ENCODE measurements at places on chromosomes 11 and 22.

GRCh38 chr22:40665312-40665711 is 14.0 kb upstream of the MCHR1 start:
- DNase-seq: no peak

DNA sequence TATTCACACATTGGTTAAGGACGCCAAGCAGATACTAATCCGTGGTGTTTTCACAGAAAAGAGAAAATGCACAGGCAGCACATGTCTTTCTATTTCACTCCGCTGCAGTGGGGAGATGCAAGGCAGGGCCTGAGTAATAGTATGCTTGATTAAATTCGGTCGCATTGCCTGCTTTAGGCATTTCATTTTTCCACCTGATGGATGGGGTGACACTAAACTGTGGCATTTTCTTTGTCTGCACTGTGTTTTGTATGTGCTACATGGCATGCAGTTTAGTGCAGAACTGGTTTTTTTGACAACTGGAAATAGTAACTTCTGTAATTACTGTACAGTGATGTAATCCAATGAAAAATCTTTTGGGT is 94.9 kb downstream of the SLC17A6 start:
- no peak for DNase-seq

DNA sequence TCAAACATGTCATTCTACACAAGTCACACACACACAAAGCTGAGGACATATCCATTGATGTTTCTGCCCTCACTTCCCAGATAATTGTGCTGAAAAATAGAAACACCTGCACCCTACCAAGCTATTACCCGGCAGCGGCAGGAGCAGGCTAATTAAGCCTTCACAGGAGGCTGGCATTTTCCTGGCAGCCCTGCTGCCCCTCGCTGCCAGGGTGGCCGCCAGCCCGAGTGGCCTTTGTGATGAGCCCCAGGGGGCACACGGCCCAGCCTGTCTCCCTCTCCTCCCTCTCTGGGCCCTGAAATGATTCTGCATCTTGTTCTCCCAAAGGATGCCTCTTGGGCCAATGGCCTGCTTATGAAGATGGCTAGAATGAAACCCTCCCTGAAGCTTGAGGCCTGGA is 76.2 kb upstream of the TP53I11 start:
- DNase-seq: no peak

DNA sequence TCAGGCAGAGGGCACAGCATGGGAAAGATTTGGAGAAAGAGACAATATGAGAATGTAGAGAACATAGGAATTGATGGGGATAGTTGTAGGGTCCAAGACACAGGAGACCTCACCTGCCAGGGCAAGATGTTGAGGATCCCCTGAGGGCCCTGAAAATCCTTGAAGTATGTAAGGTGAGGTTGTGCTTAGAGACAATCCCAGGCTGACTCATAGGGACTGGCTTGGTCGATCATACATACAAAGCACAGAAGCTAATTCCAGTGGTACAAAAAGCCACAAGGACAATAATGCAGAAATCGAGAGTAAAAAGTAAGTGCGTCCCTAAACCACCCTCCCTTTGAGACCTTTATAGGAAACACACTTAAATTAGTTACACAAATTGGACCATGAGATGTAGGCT is 468.2 kb downstream of the MIAT start:
- no peak for DNase-seq

GRCh38 chr11:61716478-61717285 is 35.8 kb upstream of the MYRF start:
- no peak for DNase-seq

DNA sequence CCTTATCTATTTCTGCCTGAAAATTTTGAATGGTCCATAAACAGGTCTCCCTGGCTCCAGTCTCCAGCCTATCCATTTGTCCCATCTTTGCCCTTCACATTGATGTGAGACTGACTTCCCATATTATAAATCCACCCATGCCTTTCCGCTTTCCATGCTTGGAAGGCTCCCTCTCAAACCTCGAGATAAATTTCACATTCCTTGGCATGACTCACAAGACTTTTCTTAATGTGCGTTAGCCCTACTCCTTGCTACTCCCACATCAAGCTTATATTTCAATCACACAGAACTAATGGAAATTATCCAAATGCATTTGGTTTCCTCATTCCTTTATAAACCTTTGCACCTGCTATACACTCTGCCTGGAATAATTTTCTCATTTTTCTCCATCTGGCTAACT is 163.7 kb upstream of the NTM start:
- DNase-seq: no peak

- no peak for DNase-seq
Observed at GRCh38 chr22:40889116-40889515, 27.2 kb upstream of the DNAJB7 start.

DNA sequence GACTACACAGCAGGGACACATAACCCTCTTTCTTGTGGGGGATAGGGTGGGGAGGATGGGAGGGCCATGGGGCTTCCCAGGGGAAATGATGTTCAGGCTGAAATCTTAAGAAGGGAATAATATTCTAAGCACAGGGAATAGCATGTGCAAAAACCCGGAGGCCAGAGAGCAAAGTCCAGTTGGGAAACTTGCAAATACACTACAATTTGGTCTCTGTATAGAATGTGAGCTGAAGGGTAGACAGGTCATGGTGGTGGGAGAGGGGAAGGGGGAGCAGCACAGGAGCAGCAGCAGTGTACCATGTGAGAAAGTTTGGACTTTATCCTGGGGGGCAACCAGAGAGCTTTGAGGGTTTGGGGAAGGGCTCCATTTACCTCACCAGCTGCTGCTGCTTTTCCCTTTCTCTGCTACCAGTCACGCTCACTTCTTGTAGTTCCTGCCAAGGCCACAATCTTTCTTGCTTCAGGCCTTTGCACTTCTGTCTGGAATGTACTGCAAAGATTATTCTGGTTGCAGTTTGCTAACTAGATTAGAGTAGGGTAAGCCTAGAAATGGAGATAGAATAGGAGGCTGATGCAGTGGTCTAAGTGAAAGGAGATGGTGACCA is 43.0 kb downstream of the KREMEN1 start:
- no peak for DNase-seq

GRCh38 chr11:126890561-126890960 is 110.0 kb downstream of the KIRREL3 start:
- DNase-seq: no peak

DNA sequence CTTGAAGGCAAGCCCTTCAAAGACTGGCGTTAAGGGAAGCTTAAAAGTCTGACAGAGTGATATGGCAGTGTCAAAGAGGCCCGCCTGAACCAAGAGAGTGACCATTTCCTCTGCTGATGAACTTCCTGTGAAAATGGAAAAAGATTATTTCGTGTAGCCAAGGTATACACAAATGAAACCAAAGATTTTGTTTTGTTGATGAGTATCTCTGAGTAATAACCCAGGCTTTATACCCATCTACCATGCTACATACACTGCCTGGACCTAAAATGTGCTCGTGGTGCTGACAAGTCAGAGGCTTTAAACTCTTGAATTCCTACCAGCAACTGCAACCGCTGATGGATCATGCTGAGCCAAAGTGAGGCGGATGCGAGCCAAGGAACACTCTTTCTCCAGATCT is 21.0 kb upstream of the FNBP4 start:
- no peak for DNase-seq

- DNase-seq: no peak
Observed at GRCh38 chr11:58640386-58641023, 18.0 kb downstream of the CNTF start.

DNA sequence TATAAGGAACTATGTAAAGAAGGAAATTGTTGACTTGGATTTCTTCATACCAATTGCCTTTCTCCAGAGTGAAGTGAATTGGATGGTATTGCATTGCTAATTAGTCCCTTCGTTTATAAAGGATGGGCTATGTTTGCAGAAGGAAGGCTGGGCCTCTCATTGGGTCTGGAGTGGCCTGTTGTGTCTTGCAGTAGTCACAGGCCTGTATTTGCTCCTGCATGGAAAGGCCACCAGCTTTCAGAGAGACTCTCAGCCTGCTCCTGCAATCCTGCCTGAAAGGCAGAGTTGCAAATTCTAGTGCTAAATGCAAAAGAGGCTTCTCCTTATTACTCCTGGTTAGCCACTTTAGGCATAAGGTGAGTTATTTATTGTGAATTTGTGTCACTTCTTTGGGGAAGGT is 103.8 kb downstream of the EXT2 start:
- no peak for DNase-seq

GRCh38 chr11:69647390-69647748 is 6.4 kb downstream of the CCND1 start:
- no peak for DNase-seq

DNA sequence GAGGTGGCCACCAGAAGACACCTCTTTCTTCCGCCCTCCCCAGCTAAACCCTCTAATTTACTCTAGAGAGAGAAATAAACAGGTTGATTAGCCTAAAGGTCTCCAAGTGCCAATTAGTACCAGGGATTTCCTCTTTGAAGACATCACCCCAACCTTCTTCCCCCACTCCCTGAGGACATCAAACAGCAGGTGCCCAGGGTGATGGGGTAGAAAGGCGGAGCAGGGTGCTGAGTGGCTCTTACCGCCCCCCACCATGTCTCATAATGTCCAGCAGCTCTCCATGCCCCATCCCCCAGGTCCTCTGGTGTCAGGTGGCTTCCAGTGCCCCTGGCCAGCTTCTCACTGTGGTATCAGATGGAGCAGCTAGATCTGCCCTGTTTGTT is 5.3 kb upstream of the GNAZ start:
- DNase-seq: no peak

DNA sequence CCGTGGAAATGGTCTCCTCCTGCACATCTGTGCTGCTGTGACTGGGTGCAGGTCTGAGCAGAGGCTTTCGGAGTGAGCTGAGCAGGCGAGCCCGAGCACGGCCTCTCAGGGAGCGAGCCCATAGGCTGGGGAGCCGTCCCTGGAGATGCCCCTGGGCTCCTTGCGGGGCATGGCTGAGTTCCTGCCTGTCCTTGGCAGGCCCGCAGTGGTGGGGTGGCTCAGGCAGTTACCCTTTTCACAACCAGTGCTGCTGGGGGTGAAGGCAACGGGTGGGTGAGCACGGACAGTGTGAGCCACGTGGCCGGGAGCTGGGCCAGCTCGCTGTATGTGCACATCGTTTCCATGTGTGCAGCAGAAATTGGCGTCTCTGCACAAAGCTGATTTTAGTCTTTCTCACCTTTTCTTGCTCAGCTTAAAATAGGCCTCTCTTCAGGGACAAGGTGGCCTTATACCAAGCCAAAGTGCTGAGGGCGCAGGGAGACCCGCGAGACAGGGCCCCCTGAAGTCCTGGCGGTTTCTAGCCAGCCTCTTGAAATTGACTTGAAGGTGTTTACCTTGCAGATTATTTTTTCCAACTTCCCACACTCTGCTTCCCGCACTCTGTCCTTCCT is at the start of gene TP53AIP1:
Gene TP53AIP1 (minus strand): TSS at position 55 of the 611 bp plus-strand sequence. CDS start 5,053 bp downstream, outside the sequence.
- no peak for DNase-seq

DNA sequence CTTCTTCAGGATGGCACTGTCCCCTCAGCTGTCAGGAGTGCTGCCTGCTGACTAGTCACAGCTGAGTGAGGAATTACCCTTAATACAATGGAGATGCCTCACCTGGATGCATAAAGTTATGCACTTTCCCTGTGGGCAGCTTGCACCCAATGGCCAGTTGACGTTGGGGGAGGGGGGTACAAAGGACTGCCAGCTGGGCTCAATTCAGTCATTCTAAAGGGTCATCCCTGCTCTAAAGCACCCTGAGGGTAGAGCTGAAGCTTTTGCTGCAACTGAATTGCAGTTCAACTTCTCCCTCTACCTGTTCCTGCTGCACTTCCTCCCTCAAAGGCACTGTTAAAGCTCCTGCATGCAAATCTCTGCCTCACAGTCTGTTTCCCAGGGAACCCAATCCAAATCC is 147.8 kb upstream of the SESN3 start:
- no peak for DNase-seq

- no peak for DNase-seq
Observed at GRCh38 chr11:123707206-123707605, 34.3 kb downstream of the ZNF202 start.

DNA sequence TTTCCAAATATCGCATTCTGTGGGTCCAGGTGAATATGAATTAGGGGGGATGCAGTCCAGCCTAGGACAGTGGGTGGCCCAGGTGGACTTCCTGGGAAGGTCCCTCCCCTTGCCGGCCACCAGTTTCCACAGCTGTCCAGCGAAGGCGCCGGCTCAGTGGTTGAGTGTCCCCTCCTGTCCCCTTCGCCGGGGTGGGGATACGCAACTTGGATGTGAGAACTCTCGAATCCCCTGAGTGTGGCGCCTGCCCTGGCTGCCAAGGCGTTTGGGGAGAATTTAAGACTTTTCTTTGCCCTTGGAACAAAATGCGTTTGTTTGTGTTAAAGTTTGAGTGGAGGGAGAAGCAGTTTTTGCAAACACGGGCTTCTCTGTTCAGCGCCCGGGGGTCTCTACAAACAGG is 123.7 kb downstream of the KCNQ1OT1 start:
- DNase-seq: no peak

DNA sequence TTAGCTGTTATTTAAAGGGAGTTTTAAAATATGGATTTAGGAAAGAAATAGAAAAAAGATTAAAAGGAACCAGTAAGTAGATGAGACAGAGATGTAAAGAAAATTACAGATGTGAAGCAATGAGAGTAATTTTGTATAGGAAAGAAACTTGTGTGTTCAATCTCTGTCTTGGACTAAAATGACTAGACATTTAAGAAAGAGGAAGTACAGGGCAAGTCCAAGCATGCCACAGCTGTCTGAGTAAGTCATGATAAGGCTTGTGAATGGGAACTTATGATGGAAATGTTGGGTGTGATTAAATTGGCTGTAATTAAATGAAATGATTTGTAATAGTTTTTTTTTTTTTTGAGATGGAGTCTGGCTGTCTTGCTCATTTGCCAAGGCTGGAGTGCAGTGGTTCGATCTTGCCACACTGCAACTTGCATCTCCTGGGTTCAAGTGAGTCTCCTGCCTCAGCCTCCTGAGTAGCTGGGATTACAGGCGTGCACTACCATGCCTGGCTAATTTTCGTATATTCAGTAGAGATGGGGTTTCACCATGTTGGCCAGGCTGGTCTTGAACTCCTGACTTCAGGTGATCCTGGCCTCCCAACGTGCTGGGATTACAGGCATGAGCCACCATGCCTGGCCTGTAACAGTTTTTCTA is 5.9 kb upstream of the ACY3 start:
- no peak for DNase-seq
